ENCODE measurements at places on chromosomes 16 and 17.

- no peak for DNase-seq
Observed at GRCh38 chr16:52051414-52052172, 495.4 kb downstream of the TOX3 start.

- DNase-seq, result no peak
Observed at GRCh38 chr16:3997231-3997841, 116.8 kb upstream of the CREBBP start.

DNA sequence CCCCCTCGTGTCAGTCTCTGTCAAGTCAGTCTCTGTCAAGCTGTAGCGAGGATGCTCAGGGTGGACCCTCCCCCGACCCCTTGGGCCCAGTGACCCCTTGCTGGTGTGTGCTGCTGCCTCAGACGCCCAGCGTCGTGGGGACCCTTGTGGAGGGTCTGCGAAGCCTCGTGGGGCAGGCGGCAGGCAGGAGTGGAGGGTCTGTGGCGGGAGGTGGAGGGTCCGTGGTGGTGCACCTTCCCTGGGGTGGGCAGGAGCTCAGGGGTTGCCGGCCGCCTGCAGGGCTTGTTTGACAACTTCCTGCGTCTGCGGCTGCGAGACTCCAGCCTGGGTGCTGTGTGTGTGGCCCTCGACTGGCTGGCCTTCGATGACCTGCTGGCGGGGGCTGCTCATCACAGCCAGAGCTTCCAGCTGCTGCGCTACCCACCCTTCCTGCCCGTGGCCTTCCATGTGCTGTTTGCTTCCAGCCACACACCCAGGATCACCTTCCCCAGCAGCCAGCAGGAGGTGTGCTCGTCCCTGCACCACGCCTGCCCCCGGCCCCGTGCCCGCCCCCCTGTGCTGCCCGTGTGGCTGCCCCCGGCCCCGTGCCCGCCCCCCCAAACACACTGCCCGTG lies 5.6 kb downstream of the GNG13 start:
- no peak for DNase-seq

GRCh38 chr16:72924537-72924926 lies 123.4 kb downstream of the ZFHX3 start:
- DNase-seq, result no peak

GRCh38 chr16:78705694-78706093 lies 606.2 kb downstream of the WWOX start:
- no peak for DNase-seq

DNA sequence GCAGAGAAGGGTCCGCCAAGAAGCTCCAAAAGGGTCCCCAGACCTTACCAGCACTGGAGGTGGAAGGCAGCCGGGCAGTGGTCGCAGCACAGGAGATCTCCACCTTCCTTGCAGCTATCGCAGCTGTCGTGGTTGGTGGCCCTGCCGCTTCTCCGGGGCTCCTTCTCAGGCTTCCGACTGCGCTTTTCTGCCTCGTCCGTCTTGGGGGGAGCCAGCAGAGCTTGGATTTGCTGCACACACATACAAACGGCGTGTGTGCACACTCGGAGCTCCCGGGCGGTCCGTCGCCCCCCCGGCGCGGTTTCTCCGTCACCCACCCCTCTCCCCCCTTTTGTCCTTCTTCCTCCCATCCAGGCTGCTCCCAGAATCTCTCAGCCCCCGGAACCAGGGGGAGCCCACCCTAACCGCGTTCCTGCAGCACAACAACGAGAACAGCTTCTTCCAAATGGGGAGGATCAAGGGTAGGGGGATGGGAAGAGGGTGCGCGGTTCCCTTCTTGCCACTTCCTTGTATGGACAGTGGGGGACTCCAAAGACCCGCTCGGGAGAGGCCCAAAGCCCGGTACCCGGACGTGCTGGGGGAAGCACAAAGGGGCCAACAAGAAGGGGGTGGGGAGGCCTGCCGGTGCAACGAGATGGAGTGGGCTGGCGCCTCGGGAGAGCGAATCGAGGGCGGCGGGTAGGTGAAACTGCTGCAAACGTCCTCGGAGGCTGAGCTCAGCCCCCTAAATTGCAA lies 1.1 kb downstream of the PHF12 start:
- DNase-seq, result no peak

- no peak for DNase-seq
Observed at GRCh38 chr16:57138281-57138935, 46.0 kb downstream of the CPNE2 start.

DNA sequence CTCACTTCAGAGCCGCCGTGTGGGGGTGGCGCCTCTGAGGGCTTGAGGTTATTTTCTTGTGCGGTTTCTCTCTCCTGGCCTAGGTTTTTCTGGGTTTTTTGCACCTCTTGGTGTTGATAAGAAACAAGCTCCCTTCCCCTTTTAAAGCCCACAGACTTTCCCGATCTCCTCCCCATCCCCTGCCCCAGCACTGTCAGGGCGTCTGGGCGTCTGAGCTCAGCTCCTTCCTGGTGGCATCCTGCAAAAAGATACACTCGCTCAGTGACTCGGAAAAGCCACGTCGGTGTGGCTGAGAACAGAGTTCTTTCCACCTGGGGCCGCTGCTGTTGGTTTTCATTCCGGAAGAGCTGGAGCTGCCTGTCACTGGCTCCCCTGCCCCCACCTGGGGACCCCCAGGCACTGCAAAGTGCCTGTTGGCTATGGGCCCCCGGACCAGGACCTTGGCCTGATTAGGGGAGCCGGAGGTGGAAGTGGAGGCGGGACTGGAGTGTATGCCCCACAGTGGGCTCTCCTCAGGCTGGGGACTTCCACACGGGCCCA lies 14.5 kb downstream of the BAIAP2 start:
- DNase-seq, result no peak

DNA sequence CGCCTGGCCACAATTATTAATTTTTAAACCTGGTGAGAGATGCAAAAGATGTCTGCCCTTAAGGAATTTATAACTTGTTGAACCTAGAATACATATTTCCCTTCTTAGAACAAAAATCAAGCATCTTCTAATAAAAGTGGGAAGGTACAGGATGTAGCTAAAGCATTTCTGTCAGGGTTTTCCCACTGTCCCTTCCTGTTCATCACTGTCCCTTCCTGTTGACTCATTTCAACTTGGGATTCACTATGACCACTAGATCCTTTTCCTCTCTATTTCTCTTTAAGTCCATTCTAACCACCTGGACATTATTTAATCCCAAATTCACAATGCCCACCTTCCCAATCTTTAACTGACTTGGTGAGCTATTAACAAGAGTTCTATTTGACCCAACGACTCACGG lies 33.9 kb upstream of the CDRT4 start:
- DNase-seq, result no peak

DNA sequence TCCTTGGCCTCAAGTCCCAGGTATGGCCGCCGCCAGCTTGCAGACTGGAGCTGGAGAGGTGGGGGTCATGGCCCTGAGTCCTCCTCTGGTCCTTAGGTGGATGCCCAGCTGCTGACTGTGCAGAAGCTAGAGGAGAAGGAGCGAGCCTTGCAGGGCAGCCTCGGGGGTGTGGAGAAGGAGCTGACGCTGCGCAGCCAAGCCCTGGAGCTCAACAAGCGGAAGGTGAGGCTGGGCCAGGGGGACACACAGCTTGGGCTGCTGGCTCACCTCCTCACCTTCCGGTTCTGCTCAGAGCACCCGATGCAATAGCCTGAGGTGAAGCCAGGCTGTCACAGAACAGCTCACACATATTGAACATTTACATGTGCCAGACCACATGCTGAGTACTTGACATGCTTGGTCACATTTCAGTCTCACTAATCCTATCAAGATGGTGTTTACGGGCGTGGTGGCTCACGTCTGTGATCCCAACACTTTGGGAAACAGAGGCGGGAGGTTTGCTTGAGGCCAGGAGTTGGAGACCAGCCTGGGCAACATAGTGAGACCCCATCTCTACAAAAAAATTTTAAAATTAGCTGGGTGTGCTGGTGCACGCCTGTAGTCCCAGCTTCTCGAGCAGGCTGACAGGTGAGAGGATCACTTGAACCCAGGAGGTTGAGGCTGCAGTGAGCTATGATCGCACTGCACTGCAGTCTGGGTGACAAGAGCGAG lies 7.4 kb downstream of the RNF40 start:
- no peak for DNase-seq

- peak; percentile 63 for DNase-seq
Observed at GRCh38 chr16:71882505-71883167, 1.3 kb downstream of the ZNF821 start.

DNA sequence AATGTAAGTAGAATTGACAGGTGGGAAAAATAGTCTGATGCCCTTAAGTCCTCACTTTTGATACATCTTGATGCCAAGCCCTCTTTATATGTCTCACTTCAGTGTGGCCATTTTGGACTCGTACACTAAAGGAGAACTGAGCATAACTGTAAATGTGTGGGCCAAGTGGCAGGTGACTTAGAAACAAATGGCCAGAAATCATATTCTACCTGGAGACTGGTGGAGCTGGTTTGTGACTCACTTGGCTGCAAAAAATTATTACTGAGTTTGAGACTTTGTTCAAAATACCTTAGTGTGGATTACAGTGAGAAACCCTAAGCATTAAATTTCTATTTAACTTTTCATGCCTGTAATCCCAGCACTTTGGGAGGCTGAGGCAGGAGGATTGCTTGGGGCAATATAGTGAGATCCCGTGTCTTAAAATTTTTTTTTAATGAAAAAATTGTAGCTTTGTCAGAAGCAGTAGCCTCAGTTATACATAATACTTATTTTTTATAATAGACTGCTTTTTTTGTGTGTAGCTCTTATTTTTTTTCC lies 5.0 kb downstream of the HAPSTR1 start:
- DNase-seq, result no peak

DNA sequence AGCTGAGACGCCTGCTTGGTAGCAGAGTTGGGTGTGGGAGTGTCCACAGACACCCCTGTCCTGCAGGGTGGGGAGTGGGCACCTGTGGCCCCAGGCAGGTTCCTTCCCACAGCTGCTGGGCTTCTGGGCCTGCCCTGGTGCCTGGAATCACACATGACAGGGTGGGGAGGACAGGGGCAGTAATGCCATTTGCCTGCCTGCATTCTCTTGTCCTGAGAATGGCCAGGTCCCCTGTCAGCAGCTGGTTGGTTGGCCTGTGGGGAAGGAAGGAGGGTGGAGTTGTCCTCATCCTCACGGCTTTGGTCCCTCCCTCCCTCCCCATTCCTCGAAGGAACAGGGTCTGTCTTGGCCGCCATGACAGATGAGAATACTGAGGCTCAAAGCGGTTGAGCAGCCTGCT lies 5.2 kb downstream of the PRSS53 start:
- no peak for DNase-seq

GRCh38 chr16:68732042-68732680 lies 4.9 kb upstream of the CDH1 start:
- no peak for DNase-seq

DNA sequence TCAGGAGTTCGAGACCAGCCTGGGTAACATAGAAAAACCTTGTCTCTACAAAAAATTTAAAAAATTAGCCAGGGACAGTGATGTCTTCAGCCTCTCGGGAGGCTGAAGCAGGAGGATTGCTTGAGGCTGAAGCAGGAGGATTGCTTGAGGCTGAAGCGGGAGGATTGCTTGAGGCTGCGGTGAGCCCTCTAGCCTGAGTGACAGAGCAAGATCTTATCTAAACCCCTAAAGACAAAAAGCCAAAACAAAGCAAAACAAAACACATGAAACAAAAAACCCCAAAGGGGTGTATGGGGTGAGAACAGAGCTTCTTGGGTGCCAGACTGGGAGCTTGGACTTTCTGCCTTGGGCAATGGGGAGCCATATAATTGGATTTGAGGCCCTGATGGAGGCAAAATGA lies 2.6 kb downstream of the SPNS3 start:
- no peak for DNase-seq

DNA sequence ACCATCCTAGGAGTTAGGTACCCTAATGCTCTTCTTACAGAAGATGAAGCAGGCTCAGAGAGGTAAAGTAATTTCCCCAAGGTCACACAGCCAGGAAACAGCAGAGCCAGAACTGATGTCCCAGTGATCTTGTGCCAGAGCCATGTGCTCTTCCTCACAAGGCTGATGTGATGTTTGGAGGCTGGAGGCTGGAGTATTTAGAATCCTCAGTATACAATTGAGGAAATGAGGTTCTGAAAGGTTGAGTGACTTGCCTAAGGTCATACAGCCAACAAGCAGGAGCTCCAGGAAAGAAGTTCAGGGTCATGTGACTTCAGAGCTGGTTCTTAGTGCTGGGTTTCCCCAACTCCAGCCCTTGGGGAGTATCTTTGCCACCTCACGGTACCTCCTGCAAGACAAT lies 18.5 kb downstream of the ITPRIPL2 start:
- no peak for DNase-seq

DNA sequence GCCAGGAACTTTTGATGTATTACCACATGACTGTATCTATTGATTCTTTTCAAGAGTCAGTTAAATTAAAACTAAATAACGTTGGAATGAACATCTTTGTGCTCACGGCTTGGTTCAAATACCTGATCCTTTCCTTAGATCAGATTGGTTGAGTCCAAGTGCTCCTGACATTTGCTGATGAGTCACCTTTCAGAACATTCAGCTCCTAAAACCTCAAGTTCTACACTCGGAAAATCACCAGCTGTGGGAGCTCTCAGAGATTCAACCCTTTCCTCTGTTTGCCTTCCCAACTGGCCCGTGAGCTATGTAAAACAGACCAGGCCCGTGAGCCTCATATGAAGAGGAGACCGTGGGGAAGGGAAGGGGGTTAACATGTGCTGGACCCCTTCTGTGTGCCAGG lies 68.1 kb downstream of the RTN4RL1 start:
- no peak for DNase-seq

DNA sequence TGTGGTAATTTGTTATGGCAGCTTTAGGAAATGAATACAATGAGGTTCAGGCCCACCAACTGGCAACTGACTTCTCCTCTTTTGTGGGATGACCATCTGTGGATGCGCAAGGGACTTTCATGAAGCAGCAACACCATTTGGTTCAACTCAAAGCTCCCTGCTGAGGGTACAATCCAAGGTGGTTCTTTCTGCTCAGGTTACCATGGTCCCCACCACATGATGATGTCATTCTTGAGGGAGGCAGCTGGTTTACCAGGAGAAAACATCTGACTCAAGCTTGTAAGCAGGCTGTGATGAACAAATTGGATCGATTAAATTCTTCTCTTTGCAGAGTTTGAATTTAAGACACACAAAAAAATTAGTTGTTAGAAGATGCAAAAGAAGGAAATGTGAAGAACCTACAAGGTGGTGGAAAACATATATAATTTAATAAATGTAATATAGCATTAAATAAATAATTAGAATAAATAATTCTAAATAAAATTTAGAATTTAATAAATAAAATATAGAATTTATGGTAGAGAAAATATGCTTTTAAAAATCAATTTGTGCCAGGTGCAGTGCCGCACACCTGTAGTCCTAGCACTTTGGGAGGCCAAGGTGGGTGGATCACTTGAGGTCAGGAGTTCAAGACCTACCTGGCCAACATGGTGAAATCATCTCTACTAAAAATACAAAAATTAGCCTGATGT lies 67.6 kb upstream of the ANKFN1 start:
- DNase-seq, result no peak

DNA sequence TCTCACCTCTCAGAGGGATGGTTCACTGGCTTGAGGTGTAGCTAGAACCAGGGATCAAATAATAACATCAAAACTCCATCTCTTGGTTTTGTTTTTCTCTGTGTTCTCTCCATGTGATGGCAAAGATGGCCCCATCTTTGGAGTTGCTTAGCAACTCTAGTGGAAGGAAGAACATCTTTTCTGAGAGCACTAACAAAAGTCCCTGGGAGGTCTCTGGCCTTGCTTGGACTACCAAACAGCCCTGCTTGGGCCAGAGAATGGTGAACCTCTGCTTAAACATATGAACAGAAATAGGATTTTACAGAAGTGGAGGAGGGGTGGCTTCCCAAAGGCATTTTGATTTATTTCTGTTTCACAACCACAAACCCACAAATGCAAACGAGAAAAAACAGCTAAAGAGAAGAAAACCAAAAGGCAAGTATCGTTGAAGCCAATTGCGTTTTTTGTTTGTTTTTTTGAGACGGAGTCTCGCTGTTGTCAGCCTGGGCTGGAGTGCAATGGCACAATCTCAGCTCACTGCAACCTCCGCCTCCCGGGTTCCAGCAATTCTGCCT lies 13.2 kb downstream of the GABARAPL2 start:
- no peak for DNase-seq

All from left renal cortex interstitium (tissue), 4 donors.